Activated naive CD4-positive, alpha-beta T cell treated with anti-CD3 and anti-CD28 coated beads, Interleukin-2, amount 50 U/mL, for 72 hours (primary cell): ENCODE measurements at places on chromosomes 5 and 9. TPM values are rescaled to one million over a fixed set of nuclear protein-coding genes. Genes with fewer than 3 reads are reported as not detected.

GRCh38 chr9:26301659-26302058 is 590.9 kb downstream of the CAAP1 start:
- no peak for DNase-seq

GRCh38 chr9:114140850-114141249 is 14.5 kb upstream of the COL27A1 start:
- DNase-seq, result no peak

Gene ADAMTS16
- not detected for total RNA-seq

Gene CAPSL
- 3.5 TPM for total RNA-seq
